ENCODE measurements at places on chromosomes 5 and 9. TPM values are rescaled to one million over a fixed set of nuclear protein-coding genes. Genes with fewer than 3 reads are reported as not detected.

Gene PCDHA2
- total RNA-seq, result not detected

Gene CTNND2
- total RNA-seq, result not detected

Gene SPATA31E1
- total RNA-seq, result not detected

Gene NOL8
- total RNA-seq, result 42.3 TPM

Gene SLC6A18
- not detected for total RNA-seq

Gene LRRC70
- total RNA-seq, result 17.6 TPM

Gene HK3
- total RNA-seq, result 56.1 TPM

Gene SOHLH1
- not detected for total RNA-seq

Gene FXN
- total RNA-seq, result 11.5 TPM

Gene DMAC1
- total RNA-seq, result 16.4 TPM

DNA sequence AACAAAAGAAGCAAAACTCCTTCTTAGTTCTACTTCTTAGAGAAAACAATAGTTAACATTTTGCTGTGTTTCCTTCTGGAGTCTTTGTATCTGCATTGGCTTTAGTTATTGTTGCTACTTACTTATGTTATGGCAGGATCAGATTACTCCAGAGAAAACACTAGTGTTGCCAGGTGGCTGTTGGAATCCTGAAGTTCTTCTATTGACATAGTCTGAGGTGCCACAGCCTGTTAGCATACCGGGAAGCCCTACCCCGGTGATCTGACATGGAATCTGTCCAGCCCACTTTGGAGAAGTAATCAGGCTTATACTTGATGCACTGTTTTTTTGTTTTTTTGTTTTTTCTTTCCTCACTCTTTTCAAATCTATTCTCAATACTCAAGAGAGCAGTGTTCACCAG, 68.5 kb upstream of the CEP78 start:
- no peaks in the 10 kb centered on the region for H3K36me3 ChIP-seq
- no peaks in the 10 kb centered on the region for H3K27me3 ChIP-seq
- no peak for DNase-seq
- no peaks in the 10 kb centered on the region for H3K4me1 ChIP-seq
- no peak overlapping the region for H3K27ac ChIP-seq

GRCh38 chr5:80255431-80255810, 427 bp downstream of the SERINC5 start:
- H3K27me3 ChIP-seq, result no peaks in the 10 kb centered on the region
- no peaks in the 10 kb centered on the region for H3K36me3 ChIP-seq
- peaks cover 27% of the 10 kb centered on the region for H3K4me1 ChIP-seq
- H3K27ac ChIP-seq, result peak overlapping the region; percentile 45
- peak overlapping the region; percentile 88 for H3K4me3 ChIP-seq

DNA sequence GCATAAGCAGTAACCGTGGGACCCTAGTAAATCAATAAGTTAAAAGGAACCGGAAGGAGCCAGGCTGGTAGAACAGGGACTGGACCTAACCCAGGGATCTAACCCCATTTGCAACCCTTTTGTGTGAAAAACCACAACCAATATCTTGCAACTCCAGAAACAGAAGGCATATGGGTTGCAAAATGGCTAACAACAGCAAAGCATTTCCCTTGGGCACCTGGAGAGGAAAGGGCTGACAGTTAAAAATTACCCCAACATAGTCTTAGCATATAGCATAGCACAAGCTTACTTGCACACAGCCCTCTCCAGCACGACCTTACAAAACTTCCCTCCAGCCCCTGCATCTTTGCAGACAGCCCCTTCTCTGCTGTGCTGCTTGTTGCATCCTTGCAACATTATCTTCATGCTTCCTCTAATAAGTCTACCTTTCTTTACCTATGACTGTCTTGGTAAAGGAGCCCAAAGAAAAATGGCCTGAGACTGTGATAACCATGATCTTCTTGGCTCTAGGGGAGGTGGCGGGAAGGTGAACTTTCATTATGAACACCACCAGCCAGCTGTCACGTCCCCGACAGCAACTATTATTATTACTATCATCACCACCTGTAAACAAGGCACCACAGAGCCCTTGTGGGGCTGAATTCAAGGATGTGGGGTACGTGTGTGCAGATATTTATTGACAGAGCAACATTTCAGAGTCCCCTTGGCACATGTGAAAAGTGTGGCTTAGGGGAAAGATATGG, 49.8 kb downstream of the PRRC1 start:
- no peaks in the 10 kb centered on the region for H3K36me3 ChIP-seq
- no peak overlapping the region for H3K4me3 ChIP-seq

DNA sequence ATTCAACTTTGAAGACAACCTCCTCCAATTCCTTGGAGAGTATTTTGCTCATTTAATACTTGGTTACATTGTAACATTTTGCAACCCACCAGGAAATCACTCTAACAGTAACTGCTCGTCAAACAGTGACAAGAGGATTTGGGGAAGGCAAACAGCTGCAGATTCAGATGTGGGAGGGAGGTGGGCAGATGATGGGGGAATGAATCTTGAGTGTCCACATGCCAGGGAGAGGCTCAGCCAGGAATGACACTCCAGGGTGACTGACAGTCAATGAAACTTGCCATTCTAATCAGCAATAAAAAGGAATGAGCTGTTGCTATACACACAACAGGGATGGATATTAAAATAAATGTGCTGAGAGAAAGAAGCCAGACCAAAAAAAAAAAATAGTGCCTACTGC, 97.7 kb upstream of the ANKRD55 start:
- no peak overlapping the region for H3K27ac ChIP-seq
- H3K4me3 ChIP-seq, result no peak overlapping the region
- no peaks in the 10 kb centered on the region for H3K27me3 ChIP-seq
- no peak for DNase-seq
- H3K4me1 ChIP-seq, result peaks cover 17% of the 10 kb centered on the region
- no peaks in the 10 kb centered on the region for H3K36me3 ChIP-seq

DNA sequence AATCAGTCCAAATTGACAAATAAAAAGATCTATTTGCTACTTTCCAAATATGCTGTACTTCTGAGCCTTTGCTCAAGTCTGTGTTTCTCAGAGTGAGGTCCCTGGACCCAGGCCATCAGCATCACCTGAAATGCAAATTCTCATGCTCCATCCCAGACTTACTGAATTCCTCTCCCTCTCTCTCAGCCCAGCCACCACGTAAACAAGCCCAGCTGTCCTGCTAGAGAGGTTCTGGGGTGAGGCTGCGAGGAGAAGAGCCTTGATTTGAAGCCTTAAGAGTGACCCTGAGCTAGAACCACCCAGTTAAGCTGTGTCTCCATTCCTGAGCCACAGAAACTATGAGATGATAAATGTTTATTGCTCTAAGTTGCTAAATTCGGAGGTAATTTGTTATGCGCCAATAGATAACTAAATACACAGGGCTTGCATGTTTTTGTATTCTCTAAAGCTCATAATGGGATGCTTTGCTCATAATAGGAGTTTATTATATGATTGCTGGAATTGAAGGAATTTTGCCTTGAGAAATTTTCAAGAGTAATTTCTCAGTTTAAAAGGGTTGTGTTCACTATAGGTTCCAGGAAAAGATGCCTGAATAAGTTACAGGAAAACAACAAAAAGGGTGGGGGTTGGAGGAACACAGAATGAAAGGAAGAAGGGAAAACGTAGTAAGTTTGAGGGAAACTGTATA, 98.9 kb upstream of the SPATA31D4 start:
- H3K36me3 ChIP-seq, result no peaks in the 10 kb centered on the region
- no peaks in the 10 kb centered on the region for H3K4me1 ChIP-seq
- no peaks in the 10 kb centered on the region for H3K27me3 ChIP-seq
- H3K4me3 ChIP-seq, result no peak overlapping the region
- DNase-seq, result no peak

- peaks cover 62% of the 10 kb centered on the region for H3K4me1 ChIP-seq
- H3K27me3 ChIP-seq, result peaks cover 5% of the 10 kb centered on the region
- no peaks in the 10 kb centered on the region for H3K36me3 ChIP-seq
- no peak for DNase-seq
- H3K27ac ChIP-seq, result peak overlapping the region; percentile 48
These were observed 1.3 kb downstream of the BRD3 start for GRCh38 chr9:134066526-134066912.

All from natural killer cell (primary cell).